ENCODE measurements at places on chromosomes 5 and 9. TPM values are rescaled to one million over a fixed set of nuclear protein-coding genes. Genes with fewer than 3 reads are reported as not detected.

DNA sequence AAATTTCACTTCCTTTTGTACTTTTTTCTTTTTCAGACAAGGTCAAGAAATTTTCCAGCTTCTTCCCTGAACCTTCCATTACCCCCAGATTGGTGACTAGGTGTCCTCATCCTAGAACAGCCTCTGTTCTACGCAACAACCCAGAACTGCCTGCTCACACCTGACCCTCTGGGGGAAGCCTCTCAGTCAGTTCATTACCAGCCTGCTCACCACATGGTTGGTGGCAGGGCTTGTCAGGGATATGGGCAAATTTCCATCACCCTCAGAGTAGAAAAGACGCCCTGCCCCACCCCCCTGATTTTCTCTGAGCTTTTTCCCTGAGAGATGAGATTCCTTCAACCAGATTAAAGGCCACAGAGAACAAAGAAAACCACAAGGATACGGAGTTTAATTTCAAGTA, 5.3 kb upstream of the CFAP95 start:
- DNase-seq = no peak

- DNase-seq = no peak
These were observed 38.8 kb upstream of the NDFIP1 start for GRCh38 chr5:142069606-142070399.

DNA sequence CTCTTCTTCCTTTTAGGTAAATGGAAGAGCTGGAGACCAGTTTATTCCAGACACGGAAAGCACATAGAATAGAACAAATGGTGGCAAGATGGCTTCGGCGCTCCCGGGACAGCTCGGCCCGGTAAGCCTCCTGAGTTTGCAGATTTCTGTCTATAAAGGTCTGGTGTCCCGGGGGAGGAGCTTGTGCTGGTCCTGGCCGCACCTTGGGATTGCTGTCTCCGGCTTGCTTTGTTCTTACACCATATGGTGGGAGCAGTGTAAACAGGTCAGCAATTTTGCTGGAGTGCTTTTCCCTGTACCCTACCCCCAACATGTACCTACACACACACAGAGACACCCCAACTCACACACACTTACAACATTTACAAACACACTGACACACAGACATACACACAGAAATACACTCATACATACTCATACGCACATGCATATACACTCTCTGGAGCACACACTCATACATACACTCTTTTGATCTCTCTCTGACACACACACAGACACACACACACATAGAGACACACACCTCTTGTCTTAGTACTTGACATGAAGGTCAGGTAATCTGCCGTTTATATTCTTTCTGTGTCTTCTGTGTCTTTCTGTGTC, 42.0 kb downstream of the FRMPD1 start:
- no peak for DNase-seq

The RLN1 gene
- total RNA-seq = 0.91 TPM

Data from progenitor cell of endocrine pancreas (in vitro differentiated cells).